ENCODE measurements at places on chromosomes 3 and 15.

DNA sequence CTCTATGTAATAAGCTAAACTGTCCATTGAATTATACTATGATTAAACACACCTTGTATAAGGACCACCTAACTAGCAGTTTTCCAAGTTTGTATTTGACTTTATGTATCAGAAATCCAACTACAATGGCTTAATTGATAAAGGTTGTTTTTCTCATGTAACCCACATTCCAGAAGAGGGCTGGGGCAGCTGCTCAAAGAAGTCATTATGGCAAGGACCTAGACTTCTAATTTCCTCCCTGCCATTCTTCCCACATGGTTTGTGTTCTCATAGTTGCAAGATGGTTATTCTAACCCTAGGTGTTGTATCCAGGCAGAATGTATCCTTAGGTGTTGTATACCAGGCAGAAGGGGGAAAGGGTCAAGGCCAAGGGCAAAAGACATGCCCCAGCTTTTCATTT is 35.7 kb downstream of the GPR176 start:
- no peak for DNase-seq

- DNase-seq, result no peak
These were observed 117.5 kb upstream of the PTPRG start for GRCh38 chr3:61443886-61444285.

DNA sequence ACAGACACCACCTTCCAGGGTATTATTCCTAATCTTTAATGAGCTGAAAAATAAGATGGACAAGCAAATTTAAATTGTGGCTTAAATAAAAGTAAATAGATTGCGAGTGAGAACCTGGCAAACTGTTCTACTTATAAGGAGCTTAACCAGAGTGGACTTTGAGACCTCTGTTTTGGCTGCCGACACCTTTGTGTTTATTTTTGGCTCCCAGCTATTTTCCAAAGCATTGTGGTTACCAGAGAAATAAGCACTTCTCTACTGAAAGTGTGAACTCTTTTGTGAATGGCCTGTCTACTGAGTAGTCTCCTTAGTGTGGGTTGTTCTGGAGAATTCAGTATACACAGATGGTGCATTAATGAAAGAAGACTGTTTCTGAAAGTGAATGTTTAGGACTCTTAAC is 109.4 kb downstream of the ATP8B4 start:
- no peak for DNase-seq

DNA sequence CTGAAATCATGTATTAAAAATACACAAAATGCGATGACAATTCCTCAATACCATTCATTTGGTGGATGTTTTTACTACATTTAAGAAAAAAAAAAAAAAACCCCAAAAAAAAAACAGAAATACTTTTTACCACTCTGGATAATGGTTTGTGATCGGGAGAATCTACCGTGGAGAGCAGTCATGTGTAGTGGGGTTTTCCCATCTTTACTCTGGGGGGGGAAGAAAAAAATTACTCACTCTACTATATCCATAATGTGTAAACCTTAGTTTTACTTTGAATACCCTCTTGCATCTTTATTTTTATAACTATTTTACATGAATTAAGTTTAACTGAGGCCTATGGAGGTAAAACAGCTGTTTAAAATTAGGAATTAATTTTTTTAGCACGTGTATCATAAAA is 83.3 kb downstream of the ANKRD28 start:
- DNase-seq, result no peak

- no peak for DNase-seq
These were observed 39.8 kb downstream of the PML start for GRCh38 chr15:74034206-74034755.

GRCh38 chr15:90143166-90143655 is 40.9 kb upstream of the IDH2 start:
- peak; percentile 64 for DNase-seq

- DNase-seq, result no peak
These were observed 45.0 kb downstream of the DLG1 start for GRCh38 chr3:197253238-197253947.

DNA sequence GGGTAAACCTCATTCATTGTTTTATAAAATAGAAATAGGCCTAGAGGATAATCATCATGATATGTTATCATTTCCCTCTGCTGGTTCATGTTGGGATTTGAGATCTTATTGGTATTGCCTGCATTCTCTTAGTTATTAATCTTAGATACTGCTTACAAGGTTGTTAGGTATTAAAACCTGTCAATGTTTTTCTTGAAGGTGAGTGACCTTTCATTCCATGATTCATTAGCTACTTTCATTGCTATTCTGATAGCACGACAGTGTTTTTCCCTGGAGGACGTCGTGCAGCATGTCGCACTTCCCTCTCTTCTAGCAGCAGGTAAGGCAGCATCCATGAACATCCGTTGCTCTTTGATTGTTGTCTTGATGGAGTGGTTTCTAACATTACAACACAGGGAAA is 17.1 kb downstream of the P2RY12 start:
- DNase-seq, result no peak

DNA sequence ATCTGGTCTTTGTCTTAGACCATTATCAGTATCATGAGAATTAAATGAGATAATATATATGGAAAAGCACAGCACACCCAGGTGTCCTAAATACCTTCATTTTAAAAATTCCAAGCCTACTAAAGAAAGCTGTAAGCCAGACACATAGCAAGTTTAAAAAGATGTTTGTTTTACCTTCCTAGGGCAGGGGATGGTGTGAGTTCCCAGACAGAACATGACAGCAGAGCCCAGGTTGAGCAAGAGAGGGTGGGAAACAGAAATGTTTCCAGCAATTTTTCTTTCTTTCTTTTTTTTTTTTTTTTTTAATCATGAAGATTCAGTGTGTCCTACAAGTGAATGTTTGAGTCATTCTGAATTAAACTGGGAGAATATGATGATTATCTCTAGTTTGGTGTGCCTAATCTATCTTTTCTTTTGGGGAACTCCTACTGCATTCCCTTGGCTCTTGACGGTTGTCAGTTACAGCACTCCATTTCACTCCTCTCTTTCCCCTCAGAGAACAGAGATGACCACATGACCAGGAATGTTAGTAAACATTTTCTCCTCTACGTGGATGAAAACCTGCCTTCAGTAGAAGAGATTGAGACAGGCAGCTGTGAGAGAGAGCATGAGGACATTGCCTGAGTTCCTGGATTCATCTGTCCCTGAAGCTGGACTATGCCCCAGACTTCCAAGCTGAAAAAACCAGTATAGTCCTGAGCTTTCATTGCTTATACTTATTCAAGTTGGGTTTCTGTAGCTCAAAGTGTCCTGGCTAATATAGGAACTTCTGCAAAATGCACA is 54.5 kb upstream of the ARL14 start:
- DNase-seq, result no peak

- DNase-seq, result no peak
These were observed 277.5 kb upstream of the AGTR1 start for GRCh38 chr3:148420242-148420641.

- DNase-seq, result no peak
These were observed 169.5 kb downstream of the TNIK start for GRCh38 chr3:171290680-171291079.

- DNase-seq, result no peak
These were observed 107.3 kb downstream of the MINAR1 start for GRCh38 chr15:79539401-79539800.

DNA sequence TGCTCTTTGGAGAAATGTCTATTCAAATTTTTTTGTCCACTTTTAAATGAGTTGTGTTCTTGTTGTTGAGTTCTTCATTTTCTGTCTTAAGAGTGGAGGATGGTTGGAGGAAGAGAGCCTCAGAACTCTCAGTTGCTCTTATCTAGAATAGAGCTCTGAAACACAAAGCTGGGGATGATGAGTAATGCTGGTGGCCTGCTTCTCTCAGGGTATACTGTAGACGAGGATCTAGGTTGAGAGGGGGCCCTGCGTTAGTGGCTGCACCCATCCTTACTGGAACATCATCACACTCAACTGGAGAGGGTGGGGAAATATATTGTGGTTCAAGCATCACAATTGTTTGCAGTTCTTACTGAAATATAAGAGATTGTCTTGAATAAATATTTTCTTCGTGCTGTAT is 1.8 kb downstream of the SPTSSB start:
- no peak for DNase-seq

DNA sequence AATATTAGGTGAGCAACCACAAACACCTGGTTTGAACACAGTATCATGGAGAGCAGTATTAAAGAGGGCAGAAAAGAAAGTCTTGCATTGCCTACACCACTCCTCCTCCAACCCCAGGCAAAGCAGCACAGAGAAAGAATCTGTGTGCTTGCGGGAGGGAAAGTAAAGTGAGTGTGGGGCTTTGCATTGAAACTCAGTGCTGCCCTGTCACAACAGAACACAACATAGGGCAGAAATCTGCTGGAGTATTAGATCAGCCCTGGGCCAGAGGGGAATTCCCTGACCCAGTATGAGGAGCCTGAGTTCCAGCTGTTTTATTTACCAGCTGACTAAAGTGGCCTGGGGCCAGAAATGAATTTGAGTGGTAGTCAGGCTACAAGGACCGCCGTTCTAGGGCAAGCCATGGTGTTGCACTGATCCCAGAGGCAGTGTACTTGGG is 75.5 kb downstream of the SPATA16 start:
- DNase-seq, result no peak

- no peak for DNase-seq
These were observed 124.9 kb downstream of the LRRK1 start for GRCh38 chr15:101043911-101044624.
